ENCODE measurements at places on chromosomes 2 and 18.

GRCh38 chr2:44450082-44450481 lies 88.3 kb downstream of the CAMKMT start:
- H3K27ac ChIP-seq, result no peak overlapping the region
- H3K36me3 ChIP-seq, result no peaks in the 10 kb centered on the region
- no peaks in the 10 kb centered on the region for H3K27me3 ChIP-seq

GRCh38 chr18:70398076-70398475 lies 109.2 kb downstream of the SOCS6 start:
- no peaks in the 10 kb centered on the region for H3K36me3 ChIP-seq
- H3K4me3 ChIP-seq, result no peak overlapping the region
- H3K4me1 ChIP-seq, result no peaks in the 10 kb centered on the region
- no peak for DNase-seq
- no peaks in the 10 kb centered on the region for H3K27me3 ChIP-seq

DNA sequence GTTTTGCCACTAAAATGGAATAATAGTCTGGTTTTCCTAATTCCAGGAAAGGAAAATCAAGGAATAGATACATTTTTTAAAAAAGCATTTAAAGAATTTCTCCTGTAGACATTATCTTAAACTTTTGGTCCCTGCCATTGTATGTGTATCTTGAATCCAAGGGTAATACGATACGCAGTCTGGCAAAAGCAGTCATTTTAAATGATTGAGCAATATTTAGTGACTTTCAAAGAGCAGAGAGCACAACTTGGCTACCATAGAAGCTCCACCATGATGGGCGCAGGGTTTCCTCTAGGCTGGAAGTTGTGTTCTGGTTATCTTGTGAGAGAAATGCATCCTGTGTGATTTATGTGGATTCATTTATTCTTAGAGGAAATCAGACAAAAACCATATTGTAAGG lies 92.9 kb downstream of the NEDD4L start:
- no peak overlapping the region for H3K27ac ChIP-seq
- no peaks in the 10 kb centered on the region for H3K27me3 ChIP-seq
- H3K4me1 ChIP-seq, result no peaks in the 10 kb centered on the region
- no peak overlapping the region for H3K4me3 ChIP-seq
- no peak for DNase-seq
- no peaks in the 10 kb centered on the region for H3K36me3 ChIP-seq

DNA sequence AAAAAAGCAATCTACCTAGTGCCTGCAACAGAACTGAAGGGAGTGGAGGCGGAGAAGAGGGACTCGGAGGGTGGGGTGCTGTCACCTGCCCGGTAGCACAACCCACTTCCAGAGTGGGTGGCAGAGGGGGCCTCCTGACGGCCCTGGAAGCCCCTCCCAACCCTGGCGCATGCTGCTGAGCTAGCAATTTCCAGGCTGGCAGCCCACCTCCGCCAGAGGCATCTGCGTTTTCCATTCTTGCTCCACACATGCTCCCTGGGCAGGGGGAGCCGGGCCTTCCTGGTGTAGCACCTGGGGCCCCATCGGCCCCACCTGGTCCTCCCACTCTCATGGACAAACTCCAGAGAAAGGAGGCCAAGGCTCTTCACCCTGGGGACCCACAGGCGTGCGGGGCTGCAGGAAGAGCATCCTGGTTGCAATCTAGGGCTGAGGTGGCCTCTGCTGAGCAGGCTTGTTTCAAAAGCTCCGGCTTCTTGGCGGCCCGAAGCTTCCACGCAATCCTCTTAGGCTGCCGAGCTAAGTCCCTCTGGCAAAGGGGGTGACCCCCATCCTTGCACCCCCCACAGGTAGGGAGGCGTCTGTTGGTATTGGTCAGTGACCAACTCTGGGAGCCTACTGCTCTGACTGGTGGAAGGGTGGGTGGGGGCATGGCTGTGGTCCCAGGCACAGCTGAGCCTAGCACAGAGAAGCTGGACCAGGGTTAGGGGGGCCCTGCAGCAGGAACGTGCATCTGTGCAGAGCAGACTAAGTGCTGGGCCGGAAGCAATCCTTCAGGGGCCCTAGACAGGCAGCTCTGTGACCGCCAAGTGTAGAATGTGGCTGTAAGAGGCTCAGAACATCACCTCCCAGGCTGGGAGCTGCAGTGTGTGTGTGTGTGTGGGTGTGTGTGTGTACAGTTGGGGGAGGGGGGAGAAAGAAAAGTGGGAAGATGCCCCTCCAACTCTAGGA lies 2.6 kb downstream of the HS6ST1 start:
- no peak for DNase-seq
- H3K4me3 ChIP-seq, result peak overlapping the region; percentile 22
- H3K36me3 ChIP-seq, result no peaks in the 10 kb centered on the region
- peaks cover 54% of the 10 kb centered on the region for H3K4me1 ChIP-seq

DNA sequence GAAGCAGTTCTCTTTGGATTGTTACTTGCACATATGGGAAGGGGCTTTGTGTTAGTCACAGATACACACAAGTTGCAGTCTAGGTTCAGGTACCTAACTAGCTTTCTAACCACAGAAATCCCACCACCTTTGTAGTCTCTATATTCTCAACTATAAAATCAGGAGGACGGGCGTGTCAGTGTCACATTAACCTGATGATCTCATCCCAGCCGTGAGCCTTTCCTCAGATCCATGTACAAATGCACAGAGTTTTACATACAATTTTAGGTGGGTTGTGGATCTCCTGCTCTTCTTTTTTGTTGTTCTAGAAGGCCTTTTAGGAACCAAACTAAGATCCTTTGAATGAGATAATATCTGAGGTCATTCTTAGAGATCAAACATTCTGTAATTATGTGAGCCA lies 94.0 kb downstream of the ZNF532 start:
- no peak overlapping the region for H3K4me3 ChIP-seq
- no peak overlapping the region for H3K27ac ChIP-seq
- H3K27me3 ChIP-seq, result no peaks in the 10 kb centered on the region
- H3K36me3 ChIP-seq, result no peaks in the 10 kb centered on the region
- peaks cover 9% of the 10 kb centered on the region for H3K4me1 ChIP-seq

DNA sequence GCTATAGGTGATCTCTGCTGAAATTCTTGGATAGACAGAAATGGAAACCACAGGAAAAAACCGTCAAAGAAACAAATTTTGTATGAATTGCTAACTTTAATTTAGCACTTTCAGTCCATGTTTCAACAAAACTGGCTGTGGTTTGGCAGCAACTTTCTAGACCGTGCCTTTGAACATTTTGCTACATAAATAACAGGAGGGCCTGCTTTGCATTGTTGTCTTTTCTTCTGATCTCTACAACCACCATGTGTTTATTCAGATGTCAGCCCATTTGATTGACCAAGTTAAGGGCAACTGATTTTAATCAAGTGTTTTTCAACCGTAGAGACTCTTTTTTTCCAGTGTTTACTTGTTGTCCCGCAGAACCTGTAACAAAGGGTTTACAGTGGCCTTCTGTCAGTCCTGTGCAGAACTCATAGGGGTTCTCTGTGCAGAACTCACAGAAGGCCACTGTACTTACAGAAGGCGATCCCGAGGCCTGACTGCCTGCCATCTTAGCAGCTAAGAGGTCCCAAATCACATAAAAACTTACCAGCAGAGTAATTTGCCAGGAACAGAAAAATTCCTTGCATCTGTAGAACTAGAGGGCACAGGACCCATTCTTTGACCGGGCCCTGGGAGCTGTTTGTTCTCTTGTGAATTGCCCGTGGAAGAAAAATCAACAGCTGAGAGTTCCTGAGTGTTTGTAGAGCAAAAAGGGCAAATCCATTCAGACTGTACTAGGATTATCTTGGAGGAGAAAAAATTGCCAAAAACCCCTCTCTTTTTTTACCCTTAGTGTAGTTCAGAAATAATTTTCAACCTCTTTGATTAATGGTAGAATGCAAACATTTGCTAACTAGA lies 120.6 kb downstream of the PRKRA start:
- no peak for DNase-seq
- H3K4me3 ChIP-seq, result no peak overlapping the region
- H3K36me3 ChIP-seq, result peaks cover 7% of the 10 kb centered on the region
- H3K27ac ChIP-seq, result no peak overlapping the region

GRCh38 chr18:28411806-28412205 lies 234.9 kb upstream of the CDH2 start:
- no peaks in the 10 kb centered on the region for H3K4me1 ChIP-seq
- H3K36me3 ChIP-seq, result no peaks in the 10 kb centered on the region
- no peak for DNase-seq
- no peak overlapping the region for H3K4me3 ChIP-seq

- no peak for DNase-seq
- no peaks in the 10 kb centered on the region for H3K4me1 ChIP-seq
- no peaks in the 10 kb centered on the region for H3K27me3 ChIP-seq
- no peak overlapping the region for H3K27ac ChIP-seq
- no peak overlapping the region for H3K4me3 ChIP-seq
Observed at GRCh38 chr2:96353032-96353561, 17.5 kb downstream of the NCAPH start.

- no peaks in the 10 kb centered on the region for H3K36me3 ChIP-seq
- H3K4me1 ChIP-seq, result no peaks in the 10 kb centered on the region
- H3K27ac ChIP-seq, result no peak overlapping the region
Observed at GRCh38 chr2:29082804-29083495, 8.6 kb upstream of the PCARE start.

DNA sequence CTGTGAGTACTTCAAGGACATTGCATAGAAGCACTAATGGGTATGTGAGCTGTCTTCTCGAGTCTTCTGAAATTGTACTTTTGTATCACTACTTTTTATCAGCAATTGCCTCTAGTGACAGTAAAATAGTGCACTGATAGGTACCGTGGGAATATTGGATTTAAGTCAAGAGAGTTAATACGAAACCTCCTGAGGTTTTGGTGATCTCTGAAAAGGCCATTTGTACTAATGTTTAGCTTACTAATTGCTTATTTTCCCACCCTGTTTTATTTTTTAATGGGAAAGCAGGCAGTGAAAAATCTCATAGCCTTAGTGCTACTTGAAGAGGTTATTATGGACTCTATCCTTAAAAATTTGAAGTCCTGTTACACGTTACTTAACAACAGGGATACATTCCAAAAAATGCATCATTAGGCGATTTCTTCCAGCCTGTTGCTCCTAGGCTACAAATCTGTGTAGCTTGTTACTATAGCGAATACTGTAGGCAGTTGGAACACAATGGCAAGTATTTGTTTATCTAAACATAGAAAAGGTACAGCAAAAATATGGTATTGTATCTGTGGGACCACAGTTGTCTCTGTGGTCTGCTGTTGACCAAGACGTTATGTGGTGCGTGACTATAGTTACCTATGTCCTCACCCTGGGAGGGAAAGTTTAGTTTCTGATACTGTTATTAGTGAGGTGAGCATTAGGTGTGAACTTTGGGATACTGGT lies 65.9 kb downstream of the CAB39 start:
- H3K4me3 ChIP-seq, result no peak overlapping the region
- no peaks in the 10 kb centered on the region for H3K36me3 ChIP-seq
- H3K4me1 ChIP-seq, result no peaks in the 10 kb centered on the region
- no peak for DNase-seq
- no peak overlapping the region for H3K27ac ChIP-seq

DNA sequence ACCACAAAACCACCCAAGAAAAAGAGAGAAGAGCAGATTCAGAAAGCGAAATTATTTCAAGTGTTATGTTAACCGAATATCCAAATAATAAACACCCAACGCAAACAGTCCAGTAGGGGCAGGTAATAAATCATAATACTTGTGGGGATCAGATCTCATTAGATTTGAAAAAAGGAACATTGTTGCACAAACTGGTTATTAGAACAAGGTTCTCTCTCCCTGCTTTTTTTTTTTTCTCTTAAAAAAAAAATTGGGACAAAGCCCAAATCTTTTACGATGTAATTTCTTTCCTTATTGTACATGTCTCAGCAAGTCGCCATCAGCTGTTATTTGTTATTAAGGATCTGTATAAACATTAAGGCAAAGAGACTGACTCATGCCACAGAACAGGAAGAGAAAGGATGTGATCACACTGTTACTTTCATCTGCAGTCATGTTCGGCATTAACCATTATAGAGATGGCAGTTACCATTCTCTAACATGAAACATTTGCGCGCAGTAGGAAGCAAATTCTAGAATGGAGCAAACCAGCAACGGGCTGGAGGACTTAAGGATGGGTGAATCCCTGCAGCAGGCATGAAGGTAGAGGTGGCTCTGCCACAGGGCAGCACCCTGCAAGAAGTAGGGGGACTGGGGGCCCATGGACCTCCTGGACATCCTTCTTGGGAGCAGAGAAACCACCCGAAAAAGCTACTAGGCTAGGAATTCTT lies 42.0 kb downstream of the EPHA4 start:
- H3K36me3 ChIP-seq, result no peaks in the 10 kb centered on the region
- no peaks in the 10 kb centered on the region for H3K4me1 ChIP-seq
- no peak overlapping the region for H3K27ac ChIP-seq
- no peak for DNase-seq

DNA sequence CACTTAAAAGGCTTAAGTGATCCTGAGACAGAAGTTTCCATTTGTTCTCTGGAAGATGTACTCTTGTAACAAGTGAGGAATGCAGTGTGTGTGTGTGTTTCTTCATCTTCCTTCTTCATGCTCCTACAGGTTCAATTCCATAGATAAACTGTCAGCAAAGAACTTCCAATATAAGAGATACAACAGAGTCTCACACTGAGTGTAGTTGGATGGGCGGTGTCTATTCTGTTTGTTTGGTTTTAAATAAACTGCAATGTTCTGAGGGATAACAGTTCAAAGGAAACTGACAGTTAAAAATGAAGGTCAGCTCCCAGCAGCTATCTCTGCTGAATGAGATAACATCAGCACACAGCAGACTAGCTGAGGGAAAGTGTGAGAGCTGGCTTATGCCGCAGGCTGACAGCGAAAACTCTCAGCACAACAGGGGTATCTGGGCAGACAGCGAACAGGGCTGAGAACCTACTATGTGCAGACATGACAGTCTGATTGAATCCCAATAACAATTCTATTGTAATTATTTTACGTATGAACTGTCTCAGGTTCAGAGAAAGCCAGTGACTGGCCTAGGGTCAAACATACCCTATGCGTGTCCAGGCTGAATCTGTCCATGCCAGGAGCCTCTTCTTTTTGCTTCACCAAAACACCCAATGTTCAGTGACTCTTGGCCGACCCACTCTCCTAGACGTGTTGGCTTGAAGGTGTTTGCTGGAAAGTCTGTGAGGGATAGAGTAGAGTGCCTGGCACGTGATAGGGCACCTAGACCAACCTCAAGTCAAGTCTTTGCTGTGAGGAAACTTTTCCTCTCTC lies 201.9 kb upstream of the TRIB2 start:
- H3K4me3 ChIP-seq, result no peak overlapping the region
- H3K27me3 ChIP-seq, result no peaks in the 10 kb centered on the region
- H3K4me1 ChIP-seq, result no peaks in the 10 kb centered on the region
- H3K27ac ChIP-seq, result no peak overlapping the region
- no peaks in the 10 kb centered on the region for H3K36me3 ChIP-seq

GRCh38 chr18:74760436-74760835 lies 162.8 kb downstream of the ZNF407 start:
- DNase-seq, result no peak
- H3K4me3 ChIP-seq, result no peak overlapping the region
- no peaks in the 10 kb centered on the region for H3K4me1 ChIP-seq
